ENCODE measurements at places on chromosomes 4 and X. TPM values are rescaled to one million over a fixed set of nuclear protein-coding genes. Genes with fewer than 3 reads are reported as not detected.

Gene UGT2B11
- total RNA-seq, result not detected

Gene NSG1
- total RNA-seq, result 1.9 TPM

- DNase-seq, result no peak
Measured at GRCh38 chr4:88964450-88964849, 92.5 kb downstream of the FAM13A start.

GRCh38 chr4:38803833-38804653 lies 548 bp downstream of the TLR1 start:
- DNase-seq, result no peak
